ENCODE measurements at places on chromosomes 16 and 17.

DNA sequence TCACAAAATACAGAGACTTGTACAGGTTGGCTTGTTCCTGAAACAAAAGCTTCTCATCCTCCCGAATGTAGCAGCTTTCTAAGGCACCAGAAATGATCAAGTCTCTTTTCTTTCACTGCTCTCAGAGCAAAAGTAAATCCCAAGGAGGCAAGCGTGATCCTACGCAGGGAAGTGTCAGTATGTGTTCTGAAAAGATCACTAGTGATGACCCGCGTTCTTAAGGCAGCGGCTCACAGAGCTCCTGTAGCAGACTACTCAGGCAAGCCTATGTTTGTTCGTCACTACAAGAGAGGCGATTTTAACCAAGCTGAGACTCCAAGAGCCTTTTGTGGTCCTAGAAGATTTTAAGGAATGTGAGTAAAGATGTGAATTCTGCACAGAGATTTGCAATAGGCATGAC, 34.5 kb downstream of the WIPI1 start:
- no peak for DNase-seq

DNA sequence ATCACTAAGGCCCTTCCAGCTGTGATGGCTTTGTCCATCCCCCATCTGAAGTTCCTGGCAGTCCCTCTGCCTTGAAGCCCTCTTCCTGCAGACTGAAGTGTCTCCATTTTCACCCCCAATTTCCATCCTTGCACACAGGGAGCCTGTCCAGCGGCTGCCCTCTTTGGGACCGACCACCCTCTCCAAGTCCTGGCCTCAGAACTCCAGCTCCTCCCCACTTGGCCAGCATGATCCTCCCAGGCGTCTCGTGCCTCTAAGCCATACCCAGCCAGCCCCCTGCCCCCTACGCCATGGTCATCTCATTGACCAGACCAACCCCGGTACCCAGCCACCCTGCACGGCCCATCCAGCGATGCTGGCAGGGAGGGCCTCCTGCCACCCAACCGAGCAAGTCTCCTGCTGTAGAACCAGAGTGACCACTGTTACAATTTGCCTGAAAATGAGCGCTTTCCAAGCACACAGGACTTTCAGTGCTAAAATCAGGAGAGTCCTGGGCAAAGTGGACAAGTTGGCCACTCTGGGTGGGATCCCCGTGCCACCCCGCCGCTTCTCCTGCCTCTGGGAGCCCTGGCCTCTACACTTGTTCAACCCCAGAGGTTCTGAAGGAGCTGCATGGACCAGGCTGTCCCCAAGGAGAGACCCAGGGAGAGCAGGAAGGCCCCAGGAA, 362.0 kb downstream of the SEC14L1 start:
- DNase-seq, result no peak

GRCh38 chr16:11494433-11494832, 92.3 kb downstream of the LITAF start:
- DNase-seq, result no peak

GRCh38 chr16:67415872-67416793, at the start of gene ZDHHC1:
TSS of gene ZDHHC1 (minus strand) at chr16:67416477. CDS start at chr16:67407775, 8,702 bp downstream.
- DNase-seq, result no peak

GRCh38 chr16:53966821-53967571, 263.0 kb downstream of the FTO start:
- DNase-seq, result no peak

GRCh38 chr17:8629371-8630226, 926 bp downstream of the MYH10 start:
- no peak for DNase-seq

GRCh38 chr17:50501054-50501453, 7.2 kb upstream of the MYCBPAP start:
- peak; percentile 75 for DNase-seq

DNA sequence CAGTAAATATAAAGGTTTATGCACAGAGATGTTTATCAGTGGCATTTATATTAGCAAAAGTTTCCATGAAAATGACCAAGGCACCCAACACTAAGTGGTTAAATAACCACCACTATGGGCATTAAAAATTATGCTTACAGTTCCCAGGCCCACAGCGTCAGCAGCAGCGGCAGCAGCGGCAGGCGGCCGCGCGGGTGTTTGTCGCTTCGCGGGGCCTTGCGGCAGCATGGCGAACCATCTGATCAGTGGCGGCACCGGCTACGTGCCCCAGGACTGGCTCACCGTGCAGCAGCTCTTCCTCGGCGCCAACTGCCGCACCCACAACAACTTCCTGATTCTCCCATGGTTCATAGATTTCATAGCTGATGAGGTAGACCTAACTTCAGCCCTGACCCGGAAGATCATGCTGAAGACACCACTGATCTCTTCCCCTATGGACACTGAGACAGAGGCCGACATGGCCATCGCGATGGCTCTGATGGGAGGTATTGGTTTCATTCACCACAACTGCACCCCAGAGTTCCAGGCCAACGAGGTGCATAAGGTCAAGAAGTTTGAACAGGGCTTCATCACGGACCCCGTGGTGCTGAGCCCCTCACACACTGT, 71.0 kb downstream of the GRIN2A start:
- DNase-seq, result no peak

GRCh38 chr16:68401871-68402747, 46.2 kb downstream of the SMPD3 start:
- DNase-seq, result no peak

DNA sequence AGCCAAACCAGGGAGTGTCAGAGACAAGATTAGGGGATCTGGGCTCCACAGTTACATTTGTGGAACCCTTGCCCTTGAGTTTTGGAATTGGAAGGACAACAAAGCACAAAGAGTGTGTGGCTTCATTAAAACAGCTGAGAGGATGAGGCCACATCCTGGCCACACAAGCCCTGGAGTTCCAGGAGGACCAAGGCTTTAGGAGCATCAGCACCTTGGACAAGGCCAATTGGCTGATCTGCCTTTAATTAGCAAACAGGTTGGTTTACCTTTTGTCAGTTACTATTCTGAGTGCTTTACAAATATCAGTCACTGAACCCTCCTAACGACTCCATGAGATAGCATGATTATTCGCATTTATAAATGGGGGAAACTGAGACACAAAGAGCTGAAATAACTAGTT, 54.7 kb downstream of the SLC6A2 start:
- DNase-seq, result no peak

DNA sequence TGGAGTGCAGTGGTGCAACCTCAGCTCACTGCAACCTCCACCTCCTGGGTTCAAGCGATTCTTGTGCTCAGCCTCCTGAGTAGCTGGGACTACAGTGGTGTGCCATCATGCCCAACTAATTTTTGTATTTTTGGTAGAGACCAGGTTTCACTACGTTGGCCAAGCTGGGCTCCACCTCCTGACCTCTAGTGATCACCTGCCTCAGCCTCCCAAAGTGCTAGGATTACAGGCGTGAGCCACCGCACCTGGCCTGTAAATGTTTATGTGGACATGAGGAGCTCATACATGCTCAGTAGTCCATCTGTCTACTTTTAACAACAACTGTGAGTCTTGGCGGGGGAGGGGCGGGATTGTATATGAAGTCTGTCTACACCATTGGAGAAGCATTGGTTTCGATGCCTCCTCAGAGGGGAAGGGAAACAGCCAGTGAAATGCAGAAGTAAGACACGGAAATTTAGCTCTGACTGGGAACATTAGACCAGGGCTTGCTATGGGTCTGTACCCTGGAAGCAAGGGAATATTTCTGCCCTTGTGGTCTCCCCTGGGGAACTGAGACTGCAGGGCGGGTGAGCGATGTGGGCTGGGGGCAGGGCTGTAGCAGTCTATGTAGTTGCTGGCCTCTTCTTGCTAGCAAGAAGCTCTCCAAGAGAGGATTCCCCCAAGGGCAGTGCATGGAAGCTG, 9.3 kb downstream of the NUBP1 start:
- peak; percentile 62 for DNase-seq

DNA sequence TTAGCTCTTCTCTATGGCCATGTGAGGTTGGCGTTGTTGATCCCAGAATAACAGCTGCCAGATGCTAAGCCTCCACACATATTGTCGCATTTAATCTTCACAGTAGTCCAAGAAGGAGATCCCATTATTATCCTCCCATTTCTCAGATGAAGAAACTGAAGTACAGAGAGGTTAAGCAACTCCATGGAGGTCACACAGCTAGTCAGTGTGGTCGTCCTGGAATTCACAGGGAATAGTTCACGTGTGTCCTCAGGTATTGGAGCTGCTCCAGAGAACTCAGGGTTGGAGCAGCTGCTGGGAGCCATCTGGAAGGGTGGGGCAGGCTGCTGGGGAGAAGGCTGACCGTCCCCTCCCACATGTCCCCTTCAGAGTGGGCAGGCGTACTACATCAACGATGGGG, 19.5 kb downstream of the SDR42E2 start:
- no peak for DNase-seq

- peak; percentile 61 for DNase-seq
Measured at GRCh38 chr17:16442594-16443510, 27.5 kb downstream of the TRPV2 start.

GRCh38 chr16:87117936-87118335, 199.3 kb downstream of the C16orf95 start:
- no peak for DNase-seq

All from Karpas-422 (cell line).